Stimulated activated CD4-positive, alpha-beta T cell treated with anti-CD3 and anti-CD28 coated beads, Interleukin-12 subunit alpha, Interleukin-12 subunit beta, amount 100 ng/mL, for 24 hours (primary cell): ENCODE measurements at places on chromosomes 3 and 15.

DNA sequence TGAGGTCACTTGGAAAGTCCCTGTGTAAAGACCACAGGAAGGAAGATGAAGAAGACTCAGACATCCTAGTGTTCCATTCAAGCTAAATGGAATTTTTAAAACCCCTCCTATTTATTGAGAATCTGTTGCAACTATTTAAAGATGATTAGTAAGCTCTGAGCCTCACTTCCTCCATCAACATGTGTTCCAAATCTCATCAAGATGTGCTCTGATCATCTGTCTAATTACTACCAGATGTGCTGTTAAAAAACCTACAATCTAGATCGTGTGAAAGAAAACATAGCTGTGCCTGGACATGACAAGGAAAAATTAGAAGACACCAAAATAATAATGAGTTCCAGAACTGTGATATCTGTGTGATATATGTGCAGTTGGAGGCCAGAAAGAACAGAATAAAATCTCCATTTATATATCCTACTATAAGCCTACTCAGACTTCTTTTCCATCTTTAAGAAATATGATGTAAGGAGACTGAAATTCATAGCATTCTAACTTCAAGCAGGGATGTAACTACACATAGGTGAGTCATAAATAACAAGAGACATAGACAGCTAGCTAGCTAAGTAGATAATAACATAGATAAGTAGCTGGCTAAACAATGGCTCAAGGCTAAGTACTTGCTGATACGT is 7.8 kb downstream of the XPC start:
- no peak for DNase-seq

DNA sequence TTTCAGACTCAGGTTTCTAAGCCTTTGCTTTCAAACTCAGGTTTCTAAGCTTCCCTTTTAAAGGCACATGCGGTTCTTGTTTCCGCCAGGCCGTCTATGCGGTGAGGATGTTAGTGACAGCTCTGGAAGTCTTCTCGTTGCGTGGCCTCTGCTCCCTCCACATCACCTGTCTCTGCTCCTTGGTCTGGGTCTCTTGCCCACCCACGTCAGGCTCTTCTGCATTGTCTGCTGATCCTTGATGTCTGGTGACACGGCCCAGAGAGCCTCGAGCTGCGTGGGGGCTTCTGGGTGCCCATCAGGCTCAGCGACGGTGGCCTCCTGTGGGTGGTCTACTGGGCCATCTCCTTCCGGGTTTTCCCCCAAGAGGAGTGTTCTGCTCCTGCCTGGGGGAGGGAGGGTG is 30.5 kb downstream of the KLF13 start:
- DNase-seq = no peak

DNA sequence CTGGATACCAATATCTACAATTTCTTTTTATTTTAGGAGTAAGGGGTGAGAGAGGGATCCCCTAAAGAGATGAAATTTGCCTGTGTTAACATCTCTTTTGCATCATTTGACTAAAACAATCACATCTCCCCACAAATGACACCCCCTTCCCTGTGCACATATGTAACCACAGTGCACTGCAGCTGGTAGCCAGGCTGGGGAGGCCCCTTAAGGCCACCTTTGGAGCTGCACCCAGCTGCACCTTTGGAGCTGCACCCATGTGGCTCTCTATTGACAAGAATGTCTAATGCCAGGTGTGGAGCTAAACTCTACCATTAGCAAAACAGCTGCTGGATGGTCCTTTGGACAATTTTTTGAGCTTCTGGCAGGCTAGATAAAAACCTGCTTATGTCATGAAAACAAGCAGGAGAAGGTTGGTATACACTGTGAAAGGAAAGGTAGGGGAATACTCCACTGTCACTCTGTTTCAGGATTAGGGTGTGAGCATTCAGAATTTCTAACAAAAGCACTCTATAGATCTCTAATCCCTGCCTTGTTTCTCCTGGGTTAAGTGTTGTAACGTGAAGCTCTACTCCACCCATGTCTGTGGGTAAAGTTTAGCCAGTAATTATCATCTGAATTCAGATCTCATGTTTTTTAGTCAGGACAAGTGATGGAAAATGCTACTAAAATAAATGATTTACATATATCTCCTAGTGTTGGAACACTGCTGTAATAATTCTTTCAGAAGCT is 52.1 kb downstream of the TFG start:
- DNase-seq = no peak

DNA sequence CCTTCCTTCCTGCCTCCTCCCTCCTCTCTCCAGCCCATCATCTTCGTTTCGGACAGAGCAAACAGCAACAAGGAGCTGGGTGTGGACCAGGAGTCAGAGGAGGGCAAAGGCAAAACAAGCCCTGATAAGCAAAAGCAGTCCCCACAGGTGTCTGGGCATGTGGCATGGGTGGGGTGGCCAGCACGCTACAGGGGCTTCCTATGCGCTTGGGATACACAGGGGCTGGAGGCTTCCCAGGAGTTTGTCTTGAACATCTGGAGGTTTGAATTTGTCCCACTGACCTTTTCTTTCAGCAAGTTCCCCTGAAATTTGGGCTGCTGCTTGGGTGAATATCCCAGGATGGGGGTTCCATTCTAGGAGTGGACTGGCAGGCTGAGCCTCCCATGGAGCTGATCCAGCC is 48.9 kb downstream of the CAPN3 start:
- no peak for DNase-seq

DNA sequence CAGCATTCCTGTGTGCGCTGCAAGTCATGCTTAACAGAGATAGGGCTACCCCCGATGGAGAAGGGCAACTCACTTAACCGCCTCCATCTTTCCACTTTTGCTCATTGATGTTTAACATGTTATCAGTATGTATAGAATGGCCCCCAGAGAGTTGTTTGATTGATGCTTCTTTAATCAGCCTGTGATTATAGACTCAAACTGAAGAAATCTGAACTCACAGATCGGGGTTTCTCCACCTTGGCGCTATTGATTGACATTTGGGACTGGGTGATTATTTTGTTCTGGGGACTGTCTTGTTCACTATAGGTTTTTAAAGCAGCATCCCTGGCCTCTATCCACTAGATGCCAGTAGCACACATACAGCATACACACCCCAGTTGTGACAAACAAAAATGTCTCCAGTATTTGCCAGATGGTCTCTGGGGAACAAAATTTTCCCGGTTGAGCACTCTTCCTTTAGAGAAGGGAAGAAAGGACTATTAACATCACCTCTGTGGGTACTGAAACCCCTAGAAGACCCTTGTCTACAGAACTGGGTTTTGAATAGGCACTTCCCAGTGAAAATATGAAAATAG is 54.4 kb downstream of the LARS2 start:
- DNase-seq = no peak

DNA sequence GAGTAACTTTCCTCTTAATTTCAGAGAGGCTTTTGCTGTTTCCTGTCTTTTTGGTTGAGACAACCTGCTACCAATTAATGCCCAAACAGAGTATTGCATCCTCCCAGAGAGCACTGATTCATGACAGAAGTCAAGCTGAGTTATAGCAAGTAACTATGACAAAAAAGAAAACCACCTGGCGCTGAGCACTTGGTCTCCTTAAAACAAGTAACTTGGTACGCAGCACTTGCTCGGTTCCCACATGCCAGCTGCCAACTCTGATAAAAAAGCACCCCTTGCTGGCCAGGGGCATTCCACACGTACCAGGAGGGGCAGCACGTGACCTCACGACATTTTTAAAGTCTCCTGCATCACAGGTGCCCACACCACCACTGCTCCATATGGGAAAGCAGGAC is 13.5 kb upstream of the MYO5C start:
- no peak for DNase-seq

GRCh38 chr3:156782921-156783320 is 43.2 kb upstream of the LEKR1 start:
- DNase-seq = no peak

- DNase-seq = no peak
Measured at GRCh38 chr3:48576647-48577046, 13.1 kb upstream of the UCN2 start.

DNA sequence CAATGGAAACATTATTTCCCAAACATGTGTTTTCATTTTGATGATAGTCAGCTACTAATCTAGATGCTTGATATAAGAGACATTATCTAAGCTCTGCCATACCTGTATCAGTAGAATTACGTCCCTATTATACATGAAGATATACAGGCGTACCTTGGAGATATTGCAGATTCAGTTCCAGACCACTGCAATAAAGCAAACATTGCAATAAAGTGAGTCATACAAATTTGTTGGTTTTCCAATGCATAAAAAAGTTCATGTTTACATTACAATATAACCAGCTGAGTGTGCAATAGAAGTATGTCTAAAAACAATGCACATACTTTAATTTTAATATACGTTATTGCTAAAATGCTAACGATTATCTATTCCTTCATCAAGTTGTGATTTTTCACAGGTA is 236.0 kb upstream of the ZNF717 start:
- DNase-seq = no peak

GRCh38 chr3:27633224-27633545 is 88.9 kb downstream of the EOMES start:
- DNase-seq = no peak

DNA sequence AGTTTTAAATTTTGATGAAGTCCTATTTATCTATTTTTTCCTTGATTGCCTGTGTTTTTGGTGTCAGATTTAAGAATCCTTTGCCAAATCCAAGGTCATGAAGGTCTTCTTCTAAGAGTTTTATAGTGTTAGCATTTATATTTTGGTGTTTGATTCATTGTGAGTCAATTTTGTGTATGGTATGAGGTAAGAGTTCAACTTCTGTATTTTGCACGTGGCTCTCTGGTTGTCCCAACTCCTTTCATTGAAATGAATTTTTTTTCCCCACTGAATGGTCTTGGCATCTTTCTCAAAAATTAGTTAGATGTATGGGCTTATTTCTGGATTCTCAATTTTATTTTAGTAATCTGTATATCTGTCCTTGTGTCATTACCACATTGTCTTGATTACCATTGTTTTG is 57.1 kb upstream of the STRIT1 start:
- no peak for DNase-seq

GRCh38 chr3:20320489-20320888 is 134.5 kb upstream of the SGO1 start:
- no peak for DNase-seq

- DNase-seq = no peak
Measured at GRCh38 chr3:72244396-72244795, 459.4 kb upstream of the PROK2 start.

GRCh38 chr3:23650371-23651140 is 155.2 kb upstream of the UBE2E1 start:
- DNase-seq = no peak

- no peak for DNase-seq
Measured at GRCh38 chr3:101868534-101869464, 19.5 kb downstream of the NFKBIZ start.
